ENCODE measurements at places on chromosomes 2 and 18.

GRCh38 chr2:190887089-190887488, 6.5 kb downstream of the GLS start:
- no peak for DNase-seq

DNA sequence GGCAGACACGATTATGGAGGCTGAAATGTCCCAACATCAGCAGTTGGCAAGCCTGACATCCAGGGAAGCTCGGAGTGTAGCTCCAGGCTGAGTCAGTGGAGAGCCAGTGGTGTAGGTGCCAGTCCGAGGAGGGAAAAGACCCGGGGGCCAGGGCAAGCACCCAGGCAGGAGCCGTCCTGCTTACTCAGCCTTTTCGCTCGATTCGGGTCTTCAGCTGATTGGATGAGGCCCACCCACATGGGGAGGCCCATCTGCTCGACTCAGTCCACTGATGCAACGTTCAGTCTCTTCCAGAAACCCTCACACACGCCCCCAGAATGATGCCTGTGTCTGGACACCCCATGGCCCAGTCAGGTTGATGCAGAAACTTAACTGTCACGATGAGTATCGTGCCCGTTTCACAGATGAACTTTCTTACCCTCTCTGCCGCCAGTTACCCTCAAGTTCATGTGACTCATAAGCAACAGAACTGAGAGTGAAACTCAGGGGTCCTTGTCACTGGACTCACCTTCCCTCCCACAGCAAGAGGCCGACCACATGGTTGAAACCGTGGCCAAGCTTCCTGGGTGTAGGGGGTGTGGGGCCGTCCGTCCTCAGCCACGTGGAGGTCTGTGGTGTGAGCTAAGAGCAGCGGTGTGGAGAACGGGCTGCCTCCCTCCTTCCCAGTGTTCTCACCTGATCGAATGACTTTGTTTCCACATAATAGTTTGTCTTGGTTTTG, 197.4 kb upstream of the HDAC4 start:
- DNase-seq = no peak

- no peak for DNase-seq
These were observed 22.2 kb upstream of the RAPGEF4 start for GRCh38 chr2:172713365-172713875.

- no peak for DNase-seq
These were observed 189.2 kb downstream of the ZBTB7C start for GRCh38 chr18:48219810-48220499.

DNA sequence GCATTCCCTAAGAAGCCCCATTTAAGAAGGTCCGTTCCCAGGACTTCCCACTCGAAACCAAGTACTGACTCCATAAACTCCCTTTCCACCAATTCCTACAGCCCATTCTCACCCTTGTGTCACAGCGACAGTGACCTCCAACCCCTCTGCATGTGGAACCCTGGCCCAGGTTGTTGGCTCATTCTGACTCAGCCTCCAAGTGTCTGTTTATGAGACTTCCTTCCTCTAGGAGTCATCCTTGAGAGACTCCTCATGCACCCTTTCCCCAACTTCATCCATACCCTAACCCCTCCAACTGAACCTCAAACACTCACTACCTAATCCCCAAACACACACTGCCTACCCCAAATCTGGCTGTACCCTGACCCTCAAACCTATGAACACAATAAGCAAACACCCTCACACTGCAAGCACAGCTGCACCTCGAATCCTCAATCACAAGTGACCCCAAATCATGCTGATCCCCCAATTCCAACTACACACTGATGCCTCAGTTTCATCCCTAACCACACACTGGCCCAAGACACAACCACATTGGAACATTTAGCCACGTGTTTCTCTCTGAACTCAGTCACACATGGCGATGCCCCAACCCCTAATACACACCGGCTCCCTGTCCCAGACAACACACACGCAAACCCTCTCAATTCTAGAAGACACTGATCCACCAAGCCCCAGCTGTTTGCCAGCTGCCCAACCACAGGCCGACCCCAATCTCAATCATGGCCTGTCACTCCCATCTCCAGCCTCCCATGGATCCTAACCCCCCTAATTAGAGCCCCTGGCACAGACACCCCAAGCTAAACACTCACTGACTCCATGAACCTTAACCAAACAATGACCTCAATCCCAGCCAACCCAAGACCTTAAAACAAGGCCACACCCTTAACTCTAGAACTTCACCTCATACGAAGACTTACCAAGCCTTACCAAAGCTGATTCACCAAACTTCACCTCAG, 219.6 kb downstream of the CYP26B1 start:
- DNase-seq = no peak

GRCh38 chr2:69195706-69196105, 182.7 kb downstream of the ANTXR1 start:
- DNase-seq = no peak

DNA sequence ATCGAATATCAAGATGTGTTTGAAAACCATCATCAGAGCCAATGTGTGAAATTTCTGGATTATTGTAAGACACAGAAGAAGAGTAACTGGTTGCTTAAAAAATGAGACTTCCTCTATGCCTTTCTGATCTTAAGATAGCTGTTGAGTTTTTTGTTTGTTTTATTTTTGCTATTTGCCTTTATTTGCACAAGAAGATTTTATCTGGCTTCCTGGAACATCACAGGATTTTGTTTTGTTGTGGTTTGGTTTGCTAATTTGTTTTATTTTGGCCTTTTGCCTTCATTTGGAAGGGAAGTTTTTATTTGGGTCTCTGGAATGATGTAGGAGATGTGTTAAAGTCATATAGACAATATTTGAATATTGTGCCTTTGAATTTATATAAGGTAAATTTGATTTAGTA, 3.9 kb upstream of the CYTIP start:
- DNase-seq = no peak

GRCh38 chr2:46802665-46803546, 112.7 kb downstream of the MCFD2 start:
- DNase-seq = no peak

DNA sequence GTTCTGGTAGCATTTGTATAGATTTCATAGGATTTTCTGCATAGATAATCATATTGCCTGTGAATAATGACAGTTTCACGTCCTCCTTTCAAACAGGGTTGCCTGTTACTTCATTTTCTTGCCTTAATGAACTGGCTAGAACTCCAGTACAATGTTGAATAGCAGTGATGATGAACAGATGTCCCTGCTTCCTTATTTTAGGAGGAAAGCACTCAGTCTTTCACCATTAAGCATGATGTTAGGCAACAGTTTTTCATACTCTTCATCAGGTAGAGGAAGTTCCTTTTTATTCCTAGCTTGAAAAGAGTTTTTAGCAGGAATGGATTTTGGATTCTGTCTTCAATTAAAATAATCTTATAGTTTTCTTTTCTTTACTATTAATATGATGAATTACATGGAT, 39.7 kb downstream of the C2orf76 start:
- DNase-seq = no peak

GRCh38 chr2:66523990-66524389, 89.1 kb downstream of the MEIS1 start:
- no peak for DNase-seq

All from stimulated activated CD4-positive, alpha-beta T cell treated with anti-CD3 and anti-CD28 coated beads, TNF-alpha, amount 100 ng/mL, for 1 hour (primary cell).